ENCODE measurements at places on chromosomes 2 and 18.

DNA sequence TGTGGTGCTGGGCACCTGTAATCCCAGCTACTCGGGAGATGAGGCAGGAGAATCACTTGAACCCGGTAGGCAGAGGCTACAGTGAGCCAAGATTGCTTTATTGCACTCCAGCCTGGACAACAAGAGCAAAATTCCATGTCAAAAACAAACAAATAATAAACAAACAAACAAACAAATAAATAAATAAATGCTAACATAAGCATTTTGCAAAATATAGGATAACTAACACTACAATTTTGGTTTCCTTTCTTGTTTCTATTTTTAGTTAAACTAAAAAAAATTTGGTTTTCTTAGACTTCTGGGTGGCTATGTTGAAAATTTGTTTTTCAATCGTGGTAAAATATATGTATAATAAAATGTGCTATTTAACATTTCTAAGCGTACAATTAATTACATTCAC is 115.0 kb upstream of the ZNF516 start:
- DNase-seq = no peak

DNA sequence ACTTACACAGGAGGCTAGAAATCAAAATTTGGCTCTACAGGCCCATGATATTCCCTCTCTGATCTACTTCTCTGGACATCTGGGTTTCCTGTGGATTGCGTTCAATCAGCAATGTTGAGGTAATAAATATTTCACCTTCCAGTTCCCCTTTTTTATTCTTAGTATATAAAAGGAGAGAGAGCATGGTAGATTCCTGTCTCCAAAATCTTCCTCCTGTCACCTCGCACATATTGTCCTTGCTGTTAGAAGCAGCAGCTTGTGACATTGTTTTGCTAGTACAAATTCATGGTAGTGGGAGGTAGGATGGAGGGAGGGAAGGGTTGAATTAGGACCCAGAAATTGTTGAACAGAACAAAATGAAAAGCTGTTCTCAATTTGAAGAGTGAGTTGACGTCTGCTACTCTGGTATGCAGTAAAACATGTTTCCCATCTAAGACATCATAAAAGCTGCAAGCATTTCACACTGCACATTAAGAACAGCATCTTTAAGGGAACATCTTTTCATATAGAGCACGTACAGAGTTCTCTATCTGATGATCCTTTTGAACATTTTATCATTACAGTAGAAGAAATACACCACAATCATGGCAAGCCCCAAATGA is 156.4 kb downstream of the RDH14 start:
- no peak for DNase-seq

DNA sequence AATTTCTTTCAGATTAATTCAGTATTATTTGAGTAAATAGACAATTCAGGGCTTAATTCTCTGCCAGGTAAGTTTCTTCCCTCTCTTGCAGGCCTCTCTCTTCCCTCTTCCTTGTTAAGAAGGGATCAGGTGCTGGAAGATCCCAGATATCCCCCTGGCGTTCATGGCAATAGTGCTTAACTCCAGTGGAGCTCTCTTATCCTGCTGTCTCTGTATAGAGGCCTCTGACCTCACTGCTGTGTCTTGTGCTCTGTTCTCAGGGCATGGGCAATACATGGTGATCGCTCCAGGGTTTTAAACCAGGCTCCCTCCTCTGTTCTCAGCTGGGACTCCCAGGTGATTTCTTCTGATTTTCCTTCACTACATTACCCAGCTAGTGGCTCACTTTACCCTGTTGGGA is 226.8 kb downstream of the MC4R start:
- DNase-seq = no peak

GRCh38 chr2:68708629-68709028 is 26.0 kb upstream of the ARHGAP25 start:
- DNase-seq = no peak

GRCh38 chr2:64516651-64517510 is 7.2 kb upstream of the AFTPH start:
- no peak for DNase-seq

- no peak for DNase-seq
Measured at GRCh38 chr2:19990416-19990728, 467 bp upstream of the WDR35 start.

- DNase-seq = peak; percentile 72
Measured at GRCh38 chr18:22983175-22983574, 50.0 kb downstream of the RBBP8 start.
